ENCODE measurements at places on chromosomes 16 and 17. TPM values are rescaled to one million over a fixed set of nuclear protein-coding genes. Genes with fewer than 3 reads are reported as not detected.

GRCh38 chr17:44363613-44364159, at the start of gene FAM171A2:
TSS of gene FAM171A2 (minus strand) at chr17:44363853. CDS start at chr17:44363714, 139 bp downstream.
- DNase-seq, result no peak

GRCh38 chr17:67400193-67400592, 23.1 kb downstream of the PITPNC1 start:
- no peak for DNase-seq

DNA sequence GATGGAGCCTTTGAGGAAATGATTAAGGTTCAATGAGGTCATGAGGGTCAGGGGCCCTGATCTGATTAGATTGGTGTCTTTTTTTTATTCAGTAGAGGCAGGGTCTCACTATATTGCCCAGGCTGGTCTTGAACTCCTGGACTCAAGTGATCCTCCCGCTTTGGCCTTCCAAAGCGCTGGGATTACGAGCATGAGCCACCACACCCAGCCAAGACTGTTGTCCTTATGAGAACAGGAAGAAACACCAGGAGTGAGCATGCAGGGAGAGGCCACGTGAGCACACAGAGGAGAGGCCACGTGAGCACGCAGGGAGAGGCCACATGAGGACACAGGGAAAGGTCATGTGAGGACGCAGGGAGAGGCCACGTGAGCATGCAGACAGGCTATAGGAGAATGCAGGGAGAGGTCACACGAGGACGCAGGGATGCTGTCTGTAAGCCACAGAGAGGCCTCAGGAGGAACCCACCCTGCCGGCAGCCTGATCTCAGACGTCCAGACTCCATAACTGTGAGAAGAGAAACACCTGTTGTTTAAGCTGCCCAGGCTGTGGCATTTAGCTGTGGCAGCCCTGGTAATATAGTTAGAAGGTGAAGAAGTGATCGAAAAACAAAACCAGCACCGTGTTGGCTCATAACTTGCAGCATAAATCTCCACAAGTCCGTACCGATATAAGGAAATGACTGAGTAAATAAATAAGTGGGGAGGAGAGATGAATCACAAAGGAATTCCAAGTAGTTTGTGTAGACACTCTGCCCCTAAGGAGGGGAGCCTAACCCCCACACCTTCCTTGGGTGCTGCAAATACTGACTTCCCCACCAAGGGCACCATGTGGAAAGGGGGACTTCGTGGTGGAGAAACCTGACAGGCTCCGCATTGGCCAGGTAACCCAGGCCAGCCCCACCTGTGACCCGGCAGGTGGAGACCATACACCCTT, 14.6 kb upstream of the CSNK1D start:
- no peak for DNase-seq

DNA sequence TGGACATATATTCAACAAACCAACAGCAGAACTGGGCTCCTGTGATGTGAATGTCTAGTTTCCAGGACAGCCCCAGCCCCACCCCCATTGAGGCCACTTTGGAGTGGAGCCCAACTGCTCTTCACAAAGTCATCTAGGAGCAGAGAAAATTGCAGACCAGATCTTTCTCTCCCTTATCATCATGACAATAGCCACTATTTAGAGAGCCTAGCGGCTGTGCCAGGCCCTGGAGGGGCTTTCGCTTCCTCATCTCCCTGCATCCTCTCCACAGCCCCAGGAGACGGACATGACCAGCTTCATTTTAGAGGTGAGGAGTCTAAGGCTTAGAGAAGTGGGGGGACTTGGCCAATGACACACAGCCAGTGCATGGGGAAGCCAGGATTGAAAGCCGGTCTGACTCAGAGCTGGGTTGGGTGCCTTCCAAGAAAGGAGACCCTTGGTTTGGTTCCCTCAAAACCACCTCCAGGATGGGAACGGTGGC, 1.4 kb downstream of the PRSS8 start:
- DNase-seq, result no peak

- no peak for DNase-seq
Measured at GRCh38 chr17:57513569-57513968, 231.5 kb downstream of the CCDC182 start.

The TMEM235 gene
- polyA plus RNA-seq, result not detected

The RNFT1 gene
- 24.4 TPM for polyA plus RNA-seq

GRCh38 chr16:88737298-88738150, 31.2 kb downstream of the CTU2 start:
- DNase-seq, result peak; percentile 34

The PYY gene
- polyA plus RNA-seq, result 0.25 TPM

The DHRS7C gene
- polyA plus RNA-seq, result not detected

Data from renal cortex interstitium (tissue), 15 donors.